Naive thymus-derived CD8-positive, alpha-beta T cell (primary cell): ENCODE measurements at places on chromosomes 6 and 20. TPM values are rescaled to one million over a fixed set of nuclear protein-coding genes. Genes with fewer than 3 reads are reported as not detected.

The C6orf58 gene
- polyA plus RNA-seq = not detected

DNA sequence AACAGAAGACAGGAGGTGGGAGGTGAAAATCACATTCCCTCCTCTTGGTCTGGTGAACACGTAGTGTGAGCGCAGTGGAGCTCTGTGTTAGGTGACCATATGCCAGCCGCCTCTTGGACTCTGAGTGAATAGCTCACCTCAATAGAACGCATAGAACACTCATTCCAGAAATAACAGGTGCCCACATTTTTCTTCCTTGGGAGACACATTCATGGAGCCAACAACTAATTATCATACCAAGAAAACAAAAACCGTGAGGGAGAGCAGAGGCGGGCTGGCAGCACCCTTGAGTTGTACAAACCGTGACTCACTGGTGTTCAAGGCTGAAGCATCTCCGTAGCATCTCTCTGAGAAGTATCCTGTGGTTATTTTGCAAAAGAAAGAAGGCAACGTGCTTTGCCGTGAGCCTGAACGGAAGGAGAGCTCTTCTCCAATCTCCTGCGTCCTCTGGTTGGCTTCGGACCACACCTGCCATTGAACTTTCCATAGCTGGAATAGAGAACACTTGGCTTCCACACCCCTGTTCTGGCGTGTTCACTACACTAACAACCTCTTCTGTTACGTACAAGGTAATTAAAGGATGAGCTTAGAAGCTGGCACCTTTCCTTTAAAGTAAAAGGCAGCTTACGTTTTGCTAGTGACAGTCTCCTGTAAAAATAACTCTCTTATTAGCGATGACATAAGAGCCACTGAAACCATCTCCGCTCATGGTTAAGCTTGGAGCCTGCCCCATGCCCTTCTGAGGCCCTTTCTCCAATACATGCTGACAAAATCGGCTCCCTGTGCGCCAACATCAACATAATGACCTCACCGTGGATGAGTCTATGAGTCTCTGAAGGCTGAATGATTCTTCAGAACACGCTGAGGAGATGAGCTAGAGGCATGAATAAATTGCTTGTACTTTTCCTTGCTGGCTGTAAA lies 30.2 kb upstream of the SGK1 start:
- no peak for DNase-seq

- no peak for DNase-seq
Observed at GRCh38 chr20:1528811-1529210, 28.7 kb downstream of the SIRPD start.

GRCh38 chr6:165674155-165675029 lies 11.4 kb upstream of the PDE10A start:
- no peak for DNase-seq

GRCh38 chr6:106557837-106558236 lies 71.5 kb downstream of the RTN4IP1 start:
- DNase-seq = no peak
